ENCODE measurements at places on chromosomes 16 and 17. TPM values are rescaled to one million over a fixed set of nuclear protein-coding genes. Genes with fewer than 3 reads are reported as not detected.

Gene SDR42E2
- total RNA-seq: not detected

Gene ARHGAP27
- total RNA-seq: under 0.01 TPM

- DNase-seq: peak; percentile 37
Measured at GRCh38 chr17:43416998-43417890, 18.5 kb downstream of the ARL4D start.

DNA sequence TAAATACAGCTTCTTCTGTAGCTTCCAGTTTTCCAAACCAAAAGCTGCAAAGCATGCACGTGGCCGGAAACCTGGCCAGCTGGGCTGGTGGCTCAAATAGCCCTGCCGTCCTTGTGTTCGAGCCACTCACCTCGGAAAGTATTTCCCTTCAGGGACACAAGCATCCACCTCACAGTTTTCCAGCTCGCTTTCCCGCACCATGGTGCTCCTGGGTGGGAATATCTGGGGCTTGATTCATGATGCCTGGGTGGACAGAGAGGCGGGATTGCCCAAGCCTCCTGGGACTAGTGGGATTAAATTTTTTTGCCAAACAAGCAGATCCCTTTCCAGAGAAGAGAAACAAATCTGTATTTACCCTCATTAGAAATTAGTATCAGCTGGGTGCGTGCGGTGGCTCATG, 7.1 kb upstream of the MVD start:
- DNase-seq: no peak

DNA sequence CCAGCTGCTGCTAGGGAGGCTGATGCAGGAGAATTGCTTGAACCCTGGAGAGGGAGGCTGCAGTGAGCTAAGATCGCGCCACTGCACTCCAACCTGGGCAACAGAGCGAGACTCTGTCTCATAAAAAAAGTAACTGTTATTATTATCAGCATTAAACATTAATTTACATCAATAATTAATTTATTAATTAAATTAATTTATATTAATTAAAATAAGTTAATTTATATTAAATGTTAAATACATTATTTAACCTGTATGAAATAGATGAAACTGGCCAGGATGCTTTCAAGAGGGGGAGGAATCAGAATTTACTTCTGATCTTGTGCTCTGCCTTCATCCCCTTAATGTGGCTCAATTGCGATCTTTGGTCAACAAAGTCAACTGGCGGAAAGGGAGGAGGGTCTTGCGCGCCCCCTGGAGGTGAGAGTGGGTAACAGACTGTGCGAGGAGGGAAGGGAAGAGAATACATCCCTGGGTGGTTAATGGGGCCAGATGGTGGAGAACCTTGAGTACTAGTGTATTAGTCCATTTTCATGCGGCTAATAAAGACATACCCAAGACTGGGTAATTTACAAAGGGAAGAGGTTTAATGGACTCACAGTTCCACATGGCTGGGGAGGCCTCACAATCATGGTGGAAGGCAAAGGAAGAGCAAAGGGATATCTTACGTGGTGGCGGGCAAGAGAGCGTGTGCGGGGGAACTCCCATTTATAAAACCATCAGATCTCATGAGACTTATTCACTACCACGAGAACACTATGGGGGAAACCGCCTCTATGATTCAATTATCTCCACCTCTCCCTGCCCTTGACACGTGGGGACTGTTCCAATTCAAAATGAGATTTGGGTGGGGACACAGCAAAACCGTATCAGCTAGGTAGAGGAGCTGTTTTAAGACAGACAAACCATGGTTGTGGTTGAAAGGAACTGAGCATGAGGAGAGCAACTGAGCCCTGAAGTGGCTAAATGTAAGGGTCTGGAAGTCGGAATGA, 15.7 kb upstream of the CPPED1 start:
- DNase-seq: peak; percentile 36

- DNase-seq: peak; percentile 72
Measured at GRCh38 chr16:66133643-66134338, 232.7 kb upstream of the CDH5 start.

DNA sequence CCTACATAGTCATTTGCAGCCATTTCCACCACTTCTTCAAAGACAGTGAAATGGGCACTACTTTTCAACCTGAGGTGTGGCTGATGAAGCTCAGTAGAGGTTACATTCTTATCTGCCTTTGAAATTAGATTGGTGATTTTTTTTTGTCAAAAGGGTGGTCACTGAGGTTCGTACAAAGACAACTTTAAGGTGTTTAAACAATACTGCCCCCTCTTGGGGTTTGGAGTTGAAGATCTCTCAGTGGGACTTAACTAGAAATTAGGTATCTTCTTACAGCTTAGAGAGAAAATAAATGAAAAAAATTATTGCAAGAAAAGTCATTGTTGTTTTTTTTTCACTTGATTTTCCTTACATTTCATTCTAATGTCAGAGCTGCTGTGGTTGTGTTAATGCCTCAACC, 713.2 kb downstream of the CDH11 start:
- no peak for DNase-seq

GRCh38 chr17:3885970-3886369, 6.9 kb downstream of the CAMKK1 start:
- peak; percentile 70 for DNase-seq

DNA sequence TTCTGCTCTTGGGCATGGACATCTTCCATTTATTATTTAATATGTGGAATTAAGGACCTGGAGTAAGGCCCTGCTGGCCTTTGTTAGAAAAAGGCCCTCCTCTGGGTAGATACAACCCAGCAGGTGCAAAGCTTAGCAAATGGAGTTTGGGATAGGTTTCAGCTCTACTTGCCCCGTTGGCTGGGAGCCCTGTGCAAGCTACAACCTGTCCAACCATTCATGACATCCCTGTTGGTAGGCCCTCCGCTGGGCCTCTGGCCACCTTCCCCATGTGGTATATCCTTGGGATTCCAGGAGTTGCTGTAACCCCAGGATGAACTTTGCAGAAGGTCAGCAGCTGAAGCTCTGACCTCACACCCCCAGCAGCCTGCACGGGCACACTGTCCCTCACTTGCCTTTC, 6.4 kb downstream of the NGFR start:
- DNase-seq: no peak

DNA sequence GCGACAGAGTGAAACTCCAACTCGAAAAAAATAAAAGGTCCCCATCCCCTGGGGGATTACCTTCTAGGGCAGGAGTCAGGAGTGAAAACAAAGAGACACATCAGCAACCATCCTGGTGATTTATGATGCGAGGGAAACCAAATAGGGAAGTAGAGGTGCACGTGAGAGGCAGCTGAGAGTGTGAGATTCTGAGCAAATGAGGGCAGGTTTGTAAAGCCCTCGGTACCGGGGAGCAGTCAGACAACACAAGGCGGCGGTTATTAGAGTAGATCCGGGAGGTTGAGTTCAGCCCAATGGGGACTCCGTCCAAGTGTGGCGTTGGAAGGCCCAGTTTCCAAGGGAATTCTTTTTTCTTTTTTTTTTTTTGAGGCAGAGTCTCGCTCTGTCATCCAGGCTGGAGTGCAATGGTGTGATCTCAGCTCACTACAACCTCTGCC, 7.4 kb upstream of the ARMC7 start:
- DNase-seq: no peak

DNA sequence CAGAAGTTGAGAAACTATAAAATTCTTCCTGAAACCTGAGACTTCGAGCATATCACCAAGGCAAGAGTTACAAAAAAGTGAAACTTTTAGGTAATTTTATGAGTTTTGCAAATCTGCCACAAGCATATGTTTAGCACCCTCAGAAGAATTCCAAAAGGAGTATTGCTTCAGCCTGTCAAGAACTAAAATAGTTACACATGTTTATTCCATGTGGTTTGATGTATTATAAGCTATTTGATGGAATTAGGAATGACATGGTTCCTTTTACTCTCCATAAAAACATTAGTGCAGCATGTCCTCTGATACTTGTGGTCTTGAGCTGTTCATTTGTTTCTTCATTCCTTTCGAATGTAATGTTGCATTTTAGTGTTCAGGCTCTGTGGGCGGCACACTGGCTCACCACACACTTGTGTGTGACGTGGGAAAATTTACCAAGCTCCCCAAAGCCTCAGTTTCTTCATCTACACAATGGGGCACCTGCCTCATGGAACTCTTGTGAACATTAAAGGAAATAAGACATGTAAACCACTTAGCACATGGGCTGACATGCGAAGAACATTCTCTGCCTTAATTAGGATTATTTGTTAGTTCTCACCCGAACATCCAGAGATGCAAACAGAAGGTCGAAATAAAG, 204.2 kb upstream of the FOXF1 start:
- DNase-seq: peak; percentile 88

- no peak for DNase-seq
Measured at GRCh38 chr17:7789131-7789530, 44.9 kb upstream of the KDM6B start.
